ENCODE measurements at places on chromosomes 2 and 18. TPM values are rescaled to one million over a fixed set of nuclear protein-coding genes. Genes with fewer than 3 reads are reported as not detected.

Gene CDK15
- total RNA-seq = 0.18 TPM

Gene MERTK
- 6.4 TPM for total RNA-seq

Gene CD8A
- 1.5 TPM for total RNA-seq

Gene CCDC68
- total RNA-seq = 0.82 TPM

Gene SLC23A3
- 1.3 TPM for total RNA-seq

Gene ZNF532
- 193 TPM for total RNA-seq

Gene MZT2B
- total RNA-seq = 39.3 TPM

Gene ANKRD30BL
- 33.8 TPM for total RNA-seq

Gene COL5A2
- total RNA-seq = 35.2 TPM

Gene RFX8
- total RNA-seq = 0.36 TPM
